ENCODE measurements at places on chromosomes 7 and 10. TPM values are rescaled to one million over a fixed set of nuclear protein-coding genes. Genes with fewer than 3 reads are reported as not detected.

Gene SLC39A12
- total RNA-seq = not detected

Gene C10orf105
- total RNA-seq = 0.53 TPM

Gene MPP7
- 7.8 TPM for total RNA-seq

Gene SLC18A3
- not detected for total RNA-seq

Gene SFXN4
- 13.5 TPM for total RNA-seq

Gene IL2RA
- total RNA-seq = 1.1 TPM

Gene ADAM22
- 8.5 TPM for total RNA-seq

- DNase-seq = no peak
Measured at GRCh38 chr7:240887-241421, 48.6 kb downstream of the FAM20C start.

- DNase-seq = no peak
Measured at GRCh38 chr10:124119946-124120345, 26.5 kb upstream of the CHST15 start.

DNA sequence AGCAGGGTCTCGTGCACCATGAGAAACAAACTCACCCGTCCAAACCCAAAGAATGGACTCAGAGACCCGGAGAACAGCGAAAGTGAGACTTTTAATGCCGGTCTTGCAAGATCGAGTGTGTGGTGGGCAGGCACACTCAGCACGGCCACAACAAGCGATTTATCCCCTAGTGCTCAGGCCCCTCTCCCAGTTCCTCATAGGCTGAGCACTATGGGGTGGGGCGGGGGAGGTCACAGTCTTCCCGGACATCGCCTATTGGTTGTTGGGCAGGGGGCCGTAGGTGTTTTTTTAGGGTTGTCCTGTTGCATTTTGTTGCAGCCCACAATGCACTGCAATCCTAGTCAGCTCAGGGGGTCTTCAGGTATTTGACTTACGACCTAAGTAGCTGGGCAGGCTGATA, 608.3 kb upstream of the FOXK1 start:
- no peak for DNase-seq

DNA sequence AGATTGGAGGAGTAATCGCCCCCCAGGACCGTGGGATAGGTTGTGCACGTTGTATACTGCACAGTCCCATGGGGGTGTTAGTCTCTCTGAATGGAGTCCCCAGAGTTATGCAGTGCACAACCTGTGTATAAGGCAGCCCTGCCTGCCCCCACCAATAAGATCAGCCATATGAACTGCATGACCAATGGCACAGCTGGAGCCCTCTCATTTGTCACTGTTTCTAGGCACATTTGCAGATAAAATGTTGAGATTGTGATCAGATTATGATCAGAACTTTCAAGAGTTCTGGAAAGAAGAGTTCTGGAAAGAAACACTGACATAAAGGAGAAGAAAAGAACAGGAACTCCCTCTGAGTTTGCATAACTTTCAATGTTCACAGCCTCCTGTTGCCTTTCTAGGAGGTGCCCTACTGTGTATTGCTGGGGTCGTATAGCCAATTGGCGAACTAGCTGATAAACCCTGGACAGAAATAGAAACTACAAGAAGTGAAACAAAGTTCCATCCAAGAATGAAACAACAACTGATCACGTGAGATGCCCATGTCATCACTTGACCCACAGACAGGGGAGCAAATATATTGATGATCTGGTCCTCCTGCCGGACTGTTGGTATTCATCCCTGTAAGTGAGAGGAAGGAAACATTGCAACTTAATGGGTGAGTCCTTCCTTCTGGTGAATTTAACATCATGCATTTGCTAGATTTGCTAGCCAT, 49.6 kb upstream of the TOMM7 start:
- DNase-seq = no peak

DNA sequence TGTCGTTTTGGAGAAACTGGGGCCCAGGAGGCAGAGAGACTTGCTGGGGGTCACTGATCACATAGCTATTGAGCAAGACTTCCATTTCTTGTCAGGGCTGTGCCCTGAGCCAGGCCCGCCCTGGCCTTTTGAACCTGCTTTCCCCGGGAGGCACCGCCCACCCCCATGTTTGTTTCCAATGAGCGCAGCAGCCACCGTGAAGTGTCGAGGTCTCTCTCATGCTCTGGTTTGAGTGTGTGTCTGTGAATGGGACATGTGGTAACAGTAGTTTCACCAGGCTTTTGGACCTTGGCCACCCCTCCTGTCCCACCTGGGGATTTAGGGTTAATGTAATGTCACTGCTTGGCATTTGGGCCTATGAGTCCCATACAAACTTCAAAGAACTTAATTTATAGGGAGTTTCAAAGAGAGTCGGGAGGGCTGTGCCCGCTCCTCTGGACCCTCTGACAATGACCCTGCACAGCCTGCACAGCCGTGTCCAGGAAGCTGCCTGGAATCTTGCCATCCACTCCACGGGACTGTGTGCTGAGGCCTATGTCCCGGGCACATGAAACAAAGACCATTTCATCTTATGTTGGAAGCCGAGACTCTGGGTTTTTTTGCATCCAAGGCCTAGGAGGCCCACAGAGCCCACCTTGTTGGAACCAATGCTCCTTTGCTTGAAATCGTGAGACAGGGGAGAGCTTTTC, 6.3 kb downstream of the PRF1 start:
- no peak for DNase-seq

DNA sequence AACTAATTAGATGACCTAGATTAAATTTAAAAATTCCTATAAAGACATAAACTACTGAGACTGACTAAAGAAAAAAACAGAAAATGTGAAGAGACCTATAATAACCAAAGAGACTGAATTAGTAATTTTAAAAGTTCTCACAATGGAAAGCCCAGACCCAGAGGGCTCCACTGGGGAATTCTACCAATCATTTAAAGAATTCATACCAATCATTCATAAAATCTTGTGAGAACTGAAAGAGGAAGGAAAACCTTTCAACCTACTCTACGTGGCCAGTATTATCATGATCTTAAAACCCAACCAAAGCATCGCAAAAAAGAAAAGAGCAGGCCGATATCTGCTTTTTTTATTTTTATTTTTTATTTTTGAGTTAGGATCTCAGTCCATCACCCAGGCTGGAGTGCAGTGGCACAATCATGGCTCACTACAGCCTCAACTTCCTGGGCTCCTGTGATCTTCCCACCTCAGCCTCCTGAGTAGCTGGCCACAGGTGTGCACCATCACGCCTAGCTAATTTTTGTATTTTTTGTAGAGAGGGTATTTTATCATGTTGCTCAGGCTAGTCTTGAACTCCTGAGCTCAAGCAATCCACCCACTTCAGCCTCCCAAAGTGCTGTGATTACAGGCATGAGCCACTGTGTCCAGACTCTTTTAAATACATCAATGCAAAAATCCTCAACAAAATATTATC, 48.6 kb downstream of the DGKI start:
- no peak for DNase-seq

DNA sequence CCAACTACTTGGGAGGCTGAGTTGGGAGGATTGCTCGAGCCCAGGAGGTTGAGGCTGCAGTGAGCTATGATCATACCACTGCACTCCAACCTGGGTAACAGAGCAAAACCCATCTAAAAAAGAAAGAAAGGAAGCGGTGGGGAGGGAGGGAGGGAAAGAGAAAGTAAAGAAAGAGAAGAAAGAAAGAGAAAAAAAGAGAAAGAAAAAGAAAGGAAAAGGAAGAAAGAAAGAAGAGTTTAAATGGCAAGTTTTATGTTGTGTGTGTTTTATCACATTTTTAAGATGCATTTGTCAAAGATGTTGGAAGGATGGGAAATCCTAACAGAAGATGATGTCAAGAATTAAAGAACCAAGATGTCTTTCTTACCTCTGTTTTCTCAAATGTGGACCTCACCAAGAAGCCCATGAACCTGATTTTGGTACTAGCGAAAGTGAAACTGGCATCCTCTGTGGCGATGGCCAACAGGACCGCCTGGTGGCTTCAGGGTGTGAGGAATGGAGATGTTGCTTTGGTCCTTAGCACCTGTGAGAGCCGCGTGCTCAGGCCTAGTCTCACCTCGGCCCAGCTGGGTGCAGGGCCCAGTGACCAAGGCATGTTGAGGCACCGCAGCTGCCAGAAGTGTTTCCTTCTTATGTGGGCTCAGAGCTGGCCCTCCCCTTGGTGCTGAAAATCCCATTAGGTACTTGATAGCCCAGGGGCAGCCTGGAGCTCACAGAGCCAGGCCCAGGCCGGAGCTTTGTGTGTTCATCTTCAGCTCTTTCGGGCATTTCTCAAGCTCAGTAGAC, 9.8 kb downstream of the UCMA start:
- DNase-seq = no peak

GRCh38 chr10:51972733-51973346, 273.4 kb upstream of the CSTF2T start:
- no peak for DNase-seq

GRCh38 chr10:30282221-30282620, 66.9 kb downstream of the MTPAP start:
- DNase-seq = no peak

- DNase-seq = no peak
Measured at GRCh38 chr10:70738761-70739121, 46.4 kb downstream of the TBATA start.

GRCh38 chr7:152601305-152601798, 74.6 kb downstream of the XRCC2 start:
- no peak for DNase-seq

GRCh38 chr7:47730142-47730541, 148.2 kb upstream of the TNS3 start:
- no peak for DNase-seq

- no peak for DNase-seq
Measured at GRCh38 chr7:138974103-138974502, 7.1 kb downstream of the KIAA1549 start.

DNA sequence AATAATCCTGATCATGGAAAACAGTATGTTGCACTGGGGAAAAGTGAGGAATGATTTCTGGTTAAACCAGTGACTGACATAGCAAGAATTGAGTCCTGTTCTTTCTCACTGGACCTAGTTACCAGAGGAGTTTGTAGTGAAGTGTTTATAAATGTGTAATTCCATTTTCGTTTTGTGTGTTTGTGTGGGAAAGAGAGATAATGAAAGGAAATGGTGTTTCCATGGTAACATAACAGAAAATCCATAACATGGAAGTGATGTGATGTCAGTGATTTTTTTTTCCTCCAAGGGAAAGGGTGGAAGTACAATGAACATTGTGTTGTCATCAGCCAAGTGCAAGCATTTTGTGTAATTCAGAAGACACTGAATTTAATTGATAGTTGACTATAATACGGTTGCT, 283.9 kb downstream of the PLXDC2 start:
- no peak for DNase-seq

- no peak for DNase-seq
Measured at GRCh38 chr10:84933402-84933801, 605.0 kb downstream of the CCSER2 start.

DNA sequence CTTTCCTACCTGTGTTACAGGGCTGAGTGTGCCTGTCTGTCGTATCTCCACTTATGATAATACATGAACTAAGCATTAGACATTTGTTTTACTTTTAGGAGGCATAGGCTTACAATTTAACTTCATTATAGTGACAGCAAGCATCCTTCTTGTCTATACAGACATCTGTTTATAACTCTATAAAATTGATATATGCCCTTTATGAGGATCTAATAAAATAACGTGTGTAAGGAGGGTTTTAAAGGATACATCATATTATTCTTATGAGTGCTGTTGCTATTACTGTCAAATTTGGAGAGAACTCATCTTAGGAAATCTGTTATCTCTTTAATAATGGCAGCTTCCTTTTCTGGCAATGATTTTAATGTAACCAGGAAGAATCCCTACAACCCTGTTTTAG, 21.9 kb downstream of the THNSL1 start:
- DNase-seq = no peak

DNA sequence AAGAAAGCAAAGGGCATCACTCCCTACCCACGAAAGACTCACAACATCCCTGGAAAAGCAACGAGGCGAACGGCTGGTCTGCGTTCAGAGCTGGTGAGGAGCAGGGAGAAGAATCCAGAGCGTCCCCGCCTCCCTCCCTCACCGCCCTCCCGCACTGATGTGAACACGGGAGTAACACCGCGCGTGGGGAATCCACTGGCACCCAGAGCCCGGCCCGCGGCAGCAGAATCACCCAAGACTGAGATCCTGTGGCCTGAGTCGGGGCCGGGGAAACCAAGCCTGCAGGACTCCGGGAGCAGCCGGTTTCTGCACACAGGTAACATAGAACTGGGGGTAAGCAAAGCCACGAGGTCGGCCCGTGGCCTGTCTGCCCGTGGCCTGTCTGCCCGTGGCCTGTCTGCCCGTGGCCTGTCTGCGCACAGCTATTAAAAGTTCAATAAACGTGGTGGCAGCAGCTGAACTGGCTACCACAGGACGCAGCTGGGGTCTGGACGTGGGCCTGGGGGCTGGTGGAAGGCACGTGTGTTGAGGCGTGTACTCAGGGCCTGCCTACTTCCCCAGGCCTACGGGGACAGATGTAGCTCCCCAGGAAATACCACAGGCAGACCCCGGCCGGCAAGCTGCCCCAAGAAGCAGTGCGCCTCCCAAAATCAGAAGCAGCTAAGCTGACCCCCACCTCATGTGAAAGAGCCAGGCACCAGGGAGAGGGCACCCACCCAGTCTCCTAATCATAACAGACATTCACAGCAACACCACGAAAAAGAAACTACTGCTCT, 23.0 kb downstream of the DIP2C start:
- no peak for DNase-seq
